PC-3 (cell line): ENCODE measurements at places on chromosomes 11 and 22.

DNA sequence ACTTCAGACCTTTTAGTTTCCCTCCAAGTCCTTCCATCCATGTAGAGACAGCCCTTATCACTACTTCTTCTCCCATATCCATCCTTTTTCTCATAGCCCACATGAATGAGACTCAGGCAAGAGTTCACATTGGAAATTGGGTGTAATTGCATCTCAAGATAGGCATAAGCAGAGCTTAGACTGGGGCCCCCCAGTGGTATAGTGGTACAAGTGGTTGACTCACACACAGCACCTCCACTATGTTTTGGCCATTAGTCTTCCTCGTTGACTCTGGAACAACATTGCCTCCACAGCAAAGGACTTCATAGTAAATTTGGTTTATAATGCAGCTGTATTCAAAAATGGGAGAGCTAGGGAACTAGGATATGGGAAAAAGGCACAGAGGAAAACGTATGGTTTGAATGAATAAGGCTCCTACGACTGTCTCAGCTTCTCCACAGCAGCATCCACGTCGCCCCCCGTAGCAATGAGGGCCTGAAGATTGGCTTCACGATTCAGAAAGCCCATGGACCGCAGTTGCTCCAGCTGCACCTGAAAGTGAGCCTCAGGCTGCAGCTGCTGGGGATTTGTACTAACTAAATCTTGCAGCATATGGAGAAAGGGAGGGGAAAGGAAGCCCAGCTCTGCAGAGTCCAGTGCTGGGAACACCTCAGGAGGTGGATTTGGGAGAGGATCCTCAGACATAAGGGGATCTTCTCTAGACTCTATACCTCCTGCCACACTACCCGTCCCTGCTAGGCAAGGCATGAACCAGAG, 2.4 kb downstream of the UBQLN3 start:
- no peak for DNase-seq

DNA sequence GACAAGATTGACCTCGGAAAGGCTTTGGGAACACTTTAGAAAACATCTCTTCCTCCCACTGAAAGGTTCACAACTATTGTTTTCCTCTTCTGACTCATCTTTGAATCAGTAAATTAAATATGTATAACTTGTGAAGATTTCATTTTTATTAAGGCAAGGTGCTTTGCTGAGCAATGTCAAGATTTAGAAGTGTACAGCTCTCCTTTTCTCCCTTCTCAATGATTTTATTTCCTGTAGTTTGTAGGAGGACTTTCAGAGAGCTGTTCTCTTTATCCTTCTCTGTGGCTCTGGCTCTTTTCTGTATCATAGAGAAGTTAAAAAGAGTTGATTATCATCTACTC, 594.2 kb downstream of the METTL15 start:
- no peak for DNase-seq

- DNase-seq, result no peak
Measured at GRCh38 chr22:27970596-27971220, 51.7 kb upstream of the PITPNB start.

GRCh38 chr11:72989727-72990126, 152.4 kb downstream of the FCHSD2 start:
- DNase-seq, result no peak

- DNase-seq, result no peak
Measured at GRCh38 chr11:134643115-134644012, 231.3 kb upstream of the B3GAT1 start.

DNA sequence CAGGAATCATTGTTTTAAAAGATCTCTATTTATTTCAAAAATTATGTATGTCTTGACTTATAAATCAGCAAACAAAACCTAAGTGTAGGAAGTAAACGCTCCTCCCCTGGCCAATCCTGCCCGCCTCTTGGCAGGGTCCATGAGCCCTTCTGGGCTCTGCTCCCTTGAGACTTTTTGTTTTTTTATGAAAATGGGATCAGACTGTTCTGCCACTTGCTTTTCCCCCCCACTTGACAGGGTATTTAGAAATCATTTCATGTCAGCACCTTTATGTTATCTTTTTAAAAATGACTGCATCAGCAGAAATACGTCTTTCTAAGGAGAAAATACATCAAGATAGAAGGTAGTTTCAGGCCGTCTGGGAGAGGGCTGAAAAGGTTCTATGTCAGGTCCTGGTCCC, 35.6 kb downstream of the FBLN1 start:
- DNase-seq, result no peak

- DNase-seq, result no peak
Measured at GRCh38 chr11:34819740-34820482, 96.3 kb downstream of the APIP start.

- DNase-seq, result no peak
Measured at GRCh38 chr11:114105611-114106010, 46.1 kb downstream of the ZBTB16 start.
